ENCODE measurements at places on chromosomes 5 and 9. TPM values are rescaled to one million over a fixed set of nuclear protein-coding genes. Genes with fewer than 3 reads are reported as not detected.

The SLC6A18 gene
- not detected for total RNA-seq

The HACD4 gene
- 4.8 TPM for total RNA-seq

The HAVCR1 gene
- 2.9 TPM for total RNA-seq

DNA sequence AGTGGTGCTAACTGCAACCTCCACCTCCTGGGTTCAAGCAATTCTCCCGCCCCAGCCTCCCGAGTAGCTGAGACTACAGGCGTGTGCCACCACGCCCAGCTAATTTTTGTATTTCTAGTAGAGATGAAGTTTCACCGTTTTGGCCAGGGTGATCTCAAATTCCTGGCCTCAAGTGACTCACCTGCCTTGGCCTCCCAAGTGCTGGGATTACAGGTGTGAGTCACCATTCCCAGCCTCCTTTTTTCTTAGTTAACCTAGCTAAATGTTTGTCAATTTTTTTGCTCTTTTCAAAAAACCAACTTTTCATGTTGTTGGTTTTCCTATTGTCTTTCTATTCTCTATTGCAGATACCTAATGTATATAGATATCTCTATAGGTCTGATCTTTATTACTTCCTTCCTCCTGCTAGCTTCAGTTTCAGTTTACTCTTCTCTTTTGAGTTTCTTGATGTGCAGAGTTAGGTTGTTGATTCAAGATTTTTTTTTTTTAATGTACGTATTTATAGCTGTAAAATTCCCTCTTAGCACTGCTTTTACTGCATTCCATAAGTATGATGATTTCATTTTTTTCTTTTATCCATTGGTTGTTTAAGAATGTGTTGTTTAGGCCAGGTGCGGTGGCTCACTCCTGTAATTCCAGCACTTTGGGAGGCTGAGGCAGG is 32.9 kb downstream of the FGD3 start:
- no peak for DNase-seq

- DNase-seq = no peak
These were observed 254 bp downstream of the STRBP start for GRCh38 chr9:123268199-123268464.

GRCh38 chr5:154368041-154368800 is 77.6 kb upstream of the SAP30L start:
- no peak for DNase-seq

DNA sequence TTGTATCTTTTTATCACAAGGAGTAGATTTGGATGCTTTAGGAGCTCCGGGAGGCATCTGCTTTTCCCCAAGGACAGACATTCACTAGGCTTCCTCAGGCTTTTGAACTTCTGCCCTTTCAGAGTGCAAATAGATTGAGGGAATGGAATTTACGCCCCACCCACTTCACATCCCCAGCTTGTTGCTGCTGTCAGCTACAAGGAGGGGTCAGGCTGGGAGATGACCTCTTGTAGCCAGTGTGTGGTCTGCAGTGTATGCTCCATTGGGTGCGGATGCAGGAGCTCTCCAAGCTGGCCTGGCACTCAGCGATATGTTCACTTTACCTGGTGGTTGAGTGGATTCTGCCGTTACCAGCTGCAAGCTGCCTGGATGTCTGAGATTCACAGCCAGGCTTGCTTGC is 6.4 kb downstream of the TNFSF15 start:
- DNase-seq = no peak

- DNase-seq = no peak
These were observed 16.0 kb downstream of the SERINC5 start for GRCh38 chr5:80239680-80240367.

DNA sequence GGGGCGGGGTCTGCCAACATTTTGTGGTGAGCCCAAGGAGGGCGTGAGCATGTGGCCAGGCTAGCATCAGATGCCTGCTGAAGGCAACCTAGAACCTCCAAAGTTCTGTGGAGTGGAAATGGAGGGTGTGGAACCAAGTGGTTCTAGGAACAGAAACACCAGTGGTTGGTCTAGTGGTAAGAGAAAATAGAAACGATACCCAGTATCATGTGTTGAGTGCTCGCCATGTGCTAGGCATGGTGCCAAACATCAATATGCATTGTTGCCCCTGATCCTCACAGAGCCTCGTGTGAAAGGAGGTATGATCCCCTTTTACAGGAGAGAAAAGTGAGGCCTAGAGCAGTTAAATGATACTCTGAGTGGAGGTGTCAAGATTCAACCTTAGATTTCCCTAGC is 31.5 kb upstream of the MVB12B start:
- DNase-seq = no peak

GRCh38 chr9:134224567-134225093 is 60.3 kb upstream of the RNU6ATAC start:
- DNase-seq = no peak

GRCh38 chr5:26833596-26833995 is 204.8 kb downstream of the CDH9 start:
- no peak for DNase-seq

GRCh38 chr9:107890921-107891465 is 401.4 kb upstream of the KLF4 start:
- DNase-seq = no peak

DNA sequence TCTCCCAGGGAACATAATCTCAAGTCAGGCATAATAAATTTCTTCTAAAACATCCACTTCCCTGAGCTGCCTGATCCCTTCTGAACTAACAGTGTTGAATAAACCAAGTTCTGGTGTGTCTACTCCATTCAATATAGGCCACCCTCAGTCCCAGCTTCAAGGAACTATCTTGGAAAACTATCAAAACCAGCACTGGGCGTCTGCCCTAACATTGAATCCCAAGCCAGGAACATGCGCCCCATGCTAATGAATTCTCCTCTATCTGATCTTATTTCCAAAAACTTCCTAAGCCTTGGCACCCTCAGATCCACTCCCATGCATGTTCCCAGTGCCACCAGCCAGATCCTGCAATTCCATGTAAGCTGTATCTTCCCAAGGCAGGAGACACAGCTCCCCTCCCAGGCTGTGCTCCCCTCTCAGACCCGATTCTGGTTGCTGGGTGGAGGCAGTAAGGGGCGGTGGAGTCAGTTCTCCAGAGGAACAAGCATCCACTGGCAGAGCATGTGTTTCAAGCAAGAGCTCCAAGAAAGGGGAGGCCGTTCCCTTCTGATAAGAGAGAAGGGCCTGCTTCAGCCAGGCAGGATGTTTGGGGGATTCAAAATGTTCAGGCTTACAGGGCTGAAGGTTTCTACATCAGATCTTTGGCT is 13.1 kb upstream of the FOXI1 start:
- DNase-seq = no peak

DNA sequence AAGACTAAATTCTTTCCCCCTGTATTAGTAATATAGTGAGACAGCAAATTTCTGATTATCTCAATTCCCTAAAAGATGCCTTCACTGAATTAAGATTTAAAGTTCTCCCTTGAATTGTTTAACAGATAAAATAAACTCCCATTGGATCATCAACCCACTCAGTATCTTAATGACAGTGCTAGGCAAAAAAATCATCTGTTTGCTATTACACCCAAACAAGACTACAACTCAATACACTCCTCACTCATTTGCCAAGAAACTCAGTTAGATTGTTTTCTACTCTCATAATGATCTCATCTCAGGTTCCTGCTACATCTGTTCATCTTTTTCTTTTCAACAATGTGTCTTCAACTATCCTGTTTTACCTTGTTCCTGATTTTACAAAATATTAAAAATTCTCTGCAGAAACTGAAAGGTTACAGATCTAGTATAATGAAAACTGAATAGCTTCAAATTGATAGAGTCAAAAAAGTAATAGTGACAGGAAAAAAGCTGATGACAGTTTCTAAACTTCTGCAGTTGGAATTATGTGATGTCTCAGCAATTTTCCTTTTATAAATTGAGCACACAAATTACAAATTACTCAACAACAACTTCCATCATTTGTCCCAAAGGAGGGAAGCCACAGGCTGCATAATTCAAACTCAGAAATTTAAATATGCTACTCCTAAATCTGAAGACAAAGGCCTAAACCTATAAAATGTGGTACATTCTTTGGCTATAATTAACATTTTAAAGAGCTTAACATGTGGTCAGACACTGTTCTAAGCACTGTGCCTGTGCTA is 39.4 kb downstream of the HOMER1 start:
- DNase-seq = no peak

DNA sequence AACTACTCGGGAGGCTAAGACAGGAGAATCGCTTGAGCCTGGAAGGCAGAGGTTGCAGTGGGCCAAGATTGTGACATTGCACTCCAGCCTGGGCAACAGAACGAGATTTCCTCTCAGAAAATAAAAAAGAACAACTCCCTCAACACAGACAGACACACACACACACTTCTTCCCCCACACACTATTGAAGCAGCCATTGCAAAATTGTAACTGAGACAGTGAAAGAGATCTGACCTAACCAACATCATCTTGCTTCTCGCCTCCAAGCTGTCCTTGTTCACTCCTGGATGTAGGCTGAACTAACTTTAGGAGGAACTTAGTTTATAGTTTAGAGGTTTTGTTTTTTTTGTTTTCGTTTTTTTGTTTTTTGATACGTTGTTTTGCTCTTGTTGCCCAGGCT is 13.0 kb upstream of the PLIN2 start:
- DNase-seq = no peak

DNA sequence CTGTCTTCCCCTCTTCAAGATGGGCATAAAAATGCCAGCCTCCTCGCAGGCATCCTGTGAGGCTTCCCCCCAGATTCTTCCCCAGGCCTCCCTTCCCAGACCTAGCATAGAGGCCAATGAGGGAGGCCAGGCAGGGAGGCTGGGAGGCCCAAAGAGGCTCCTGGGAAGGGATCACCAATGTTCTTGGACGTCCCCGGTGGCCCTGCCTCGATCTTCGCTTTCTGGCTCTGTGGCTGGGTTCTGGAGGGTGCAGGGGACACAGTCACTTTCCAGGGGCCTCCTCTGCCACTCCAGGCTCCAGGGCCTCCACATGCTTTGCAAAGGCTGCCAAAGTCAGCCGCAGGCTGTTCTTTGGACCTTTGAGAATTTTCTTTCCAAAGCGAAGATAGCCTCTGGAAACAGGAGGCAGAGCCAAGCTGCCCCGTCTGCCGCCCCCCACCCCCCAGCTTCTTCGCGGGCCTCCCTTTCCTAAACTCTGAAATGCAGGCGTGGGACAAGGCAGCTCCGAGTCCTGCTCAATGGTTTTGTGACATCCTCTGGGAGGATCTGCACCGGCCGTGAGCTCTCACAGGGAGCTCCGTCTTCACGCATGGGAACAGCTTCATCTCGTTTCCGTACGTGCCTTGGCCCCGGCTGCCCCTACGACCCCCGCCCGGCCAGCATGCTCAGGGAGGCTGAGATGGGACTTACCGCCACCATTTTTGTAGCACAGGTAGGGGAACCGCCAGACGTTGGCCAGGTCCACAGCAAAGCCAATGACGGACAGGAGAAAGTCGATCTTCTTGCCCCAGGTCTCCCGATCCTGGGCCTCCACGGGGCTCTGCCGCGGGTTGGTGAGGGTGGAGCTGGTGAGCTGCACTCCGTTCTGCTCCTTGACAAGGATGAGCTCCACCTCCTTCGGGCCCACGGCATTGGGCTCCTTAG is 2.8 kb downstream of the SLC6A3 start:
- no peak for DNase-seq

- DNase-seq = no peak
These were observed 37.6 kb downstream of the NACC2 start for GRCh38 chr9:136057236-136058081.

DNA sequence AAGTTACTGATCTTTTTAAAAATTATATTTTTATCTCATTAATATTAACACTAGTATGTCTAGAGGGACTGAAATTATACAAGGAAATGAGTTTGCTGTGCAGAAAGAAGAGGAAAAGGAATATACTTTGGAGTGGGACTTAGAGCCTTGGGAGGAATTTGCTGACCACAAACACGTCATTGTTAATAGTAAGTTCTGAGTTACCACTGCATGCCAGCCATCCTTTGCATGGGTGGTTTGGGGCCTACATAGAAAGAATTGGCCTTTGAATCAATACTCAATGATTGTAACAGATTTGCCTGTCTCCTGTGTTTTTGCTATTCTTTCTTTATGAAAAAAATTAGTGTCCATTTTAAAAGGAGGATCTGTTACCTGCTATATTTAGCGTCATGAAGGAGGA is 232.6 kb upstream of the TNC start:
- DNase-seq = no peak

GRCh38 chr5:158084292-158084691 is 225.3 kb upstream of the CLINT1 start:
- DNase-seq = no peak

GRCh38 chr5:52520171-52520570 is 267.5 kb upstream of the ITGA1 start:
- DNase-seq = no peak
